ENCODE measurements at places on chromosomes 1 and 21. TPM values are rescaled to one million over a fixed set of nuclear protein-coding genes. Genes with fewer than 3 reads are reported as not detected.
A peak's percentile ranks its signal among the peaks of the same experiment; 100 is the strongest.

The AVPR1B gene
- total RNA-seq: not detected

The HCRTR1 gene
- not detected for total RNA-seq

DNA sequence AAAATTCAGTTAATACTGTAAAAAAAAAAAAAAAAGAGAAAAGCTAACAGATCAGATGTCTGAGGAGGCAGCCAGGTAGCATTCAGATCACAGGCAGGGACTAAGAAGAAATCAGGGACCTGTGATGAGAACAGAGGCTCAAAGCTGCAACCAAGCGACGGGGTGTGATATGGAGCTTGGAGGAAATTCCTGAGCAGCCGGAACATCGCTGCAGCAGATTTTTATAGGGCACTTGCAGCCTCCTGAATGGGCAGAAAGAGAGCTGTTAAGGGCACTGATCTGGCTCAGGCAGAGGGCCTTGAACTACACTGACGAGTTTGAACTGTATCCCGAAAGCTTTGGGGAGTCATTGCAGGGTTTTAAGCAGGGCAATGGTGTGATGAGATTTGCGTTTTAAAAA is 315.4 kb downstream of the ADGRL2 start:
- DNase-seq: no peak
- no peaks in the 10 kb centered on the region for H3K36me3 ChIP-seq
- H3K27me3 ChIP-seq: no peaks in the 10 kb centered on the region
- no peaks in the 10 kb centered on the region for H3K4me1 ChIP-seq
- no peak overlapping the region for H3K4me3 ChIP-seq

The NPL gene
- total RNA-seq: 4.6 TPM

The BLACAT1 gene
- not detected for total RNA-seq

The MAN1C1 gene
- total RNA-seq: 5.0 TPM

GRCh38 chr1:29077155-29077554 is 46.5 kb downstream of the TMEM200B start:
- DNase-seq: no peak
- no peak overlapping the region for H3K27ac ChIP-seq
- H3K4me1 ChIP-seq: peaks cover 4% of the 10 kb centered on the region
- H3K27me3 ChIP-seq: no peaks in the 10 kb centered on the region
- H3K36me3 ChIP-seq: peaks cover 12% of the 10 kb centered on the region

GRCh38 chr1:185401019-185401418 is 84.0 kb upstream of the IVNS1ABP start:
- H3K27ac ChIP-seq: no peak overlapping the region
- no peak for DNase-seq
- no peak overlapping the region for H3K4me3 ChIP-seq
- no peaks in the 10 kb centered on the region for H3K36me3 ChIP-seq

GRCh38 chr1:18179009-18179408 is 71.4 kb downstream of the IGSF21 start:
- no peak overlapping the region for H3K4me3 ChIP-seq
- H3K27ac ChIP-seq: no peak overlapping the region
- DNase-seq: no peak
- no peaks in the 10 kb centered on the region for H3K36me3 ChIP-seq
- peaks cover 11% of the 10 kb centered on the region for H3K27me3 ChIP-seq
- no peaks in the 10 kb centered on the region for H3K4me1 ChIP-seq

DNA sequence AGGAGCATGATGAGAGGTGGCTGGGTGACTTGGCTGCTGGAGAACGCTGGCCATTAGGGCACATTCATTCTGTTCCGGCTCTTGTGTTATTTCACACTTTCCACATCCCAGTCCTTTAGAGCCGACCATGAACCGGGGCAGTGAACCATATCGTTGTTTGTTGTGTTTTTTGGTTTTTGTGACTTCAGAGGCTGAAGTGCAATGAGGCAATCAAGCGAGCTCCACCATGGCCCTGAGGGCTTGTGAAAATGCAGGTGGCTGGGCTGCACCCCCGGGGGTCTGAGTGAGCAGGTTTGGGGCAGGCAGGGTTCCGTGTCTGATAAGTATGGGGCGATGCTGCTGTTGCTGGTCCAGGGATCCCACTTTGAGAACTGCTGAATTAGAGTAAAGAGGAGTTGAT is 23.7 kb downstream of the ABCG1 start:
- no peaks in the 10 kb centered on the region for H3K36me3 ChIP-seq
- no peak for DNase-seq
- H3K27ac ChIP-seq: no peak overlapping the region
- H3K4me3 ChIP-seq: no peak overlapping the region
- peaks cover 17% of the 10 kb centered on the region for H3K4me1 ChIP-seq

GRCh38 chr1:96741335-96741734 is 19.8 kb downstream of the PTBP2 start:
- no peak overlapping the region for H3K27ac ChIP-seq
- no peak for DNase-seq
- H3K4me3 ChIP-seq: no peak overlapping the region
- H3K4me1 ChIP-seq: peaks cover 13% of the 10 kb centered on the region
- H3K36me3 ChIP-seq: peaks cover 55% of the 10 kb centered on the region
- no peaks in the 10 kb centered on the region for H3K27me3 ChIP-seq

GRCh38 chr1:178918955-178919354 is 48.1 kb upstream of the ANGPTL1 start:
- no peaks in the 10 kb centered on the region for H3K36me3 ChIP-seq
- H3K27me3 ChIP-seq: peaks cover 9% of the 10 kb centered on the region
- no peak for DNase-seq
- H3K4me3 ChIP-seq: no peak overlapping the region
- no peak overlapping the region for H3K27ac ChIP-seq

DNA sequence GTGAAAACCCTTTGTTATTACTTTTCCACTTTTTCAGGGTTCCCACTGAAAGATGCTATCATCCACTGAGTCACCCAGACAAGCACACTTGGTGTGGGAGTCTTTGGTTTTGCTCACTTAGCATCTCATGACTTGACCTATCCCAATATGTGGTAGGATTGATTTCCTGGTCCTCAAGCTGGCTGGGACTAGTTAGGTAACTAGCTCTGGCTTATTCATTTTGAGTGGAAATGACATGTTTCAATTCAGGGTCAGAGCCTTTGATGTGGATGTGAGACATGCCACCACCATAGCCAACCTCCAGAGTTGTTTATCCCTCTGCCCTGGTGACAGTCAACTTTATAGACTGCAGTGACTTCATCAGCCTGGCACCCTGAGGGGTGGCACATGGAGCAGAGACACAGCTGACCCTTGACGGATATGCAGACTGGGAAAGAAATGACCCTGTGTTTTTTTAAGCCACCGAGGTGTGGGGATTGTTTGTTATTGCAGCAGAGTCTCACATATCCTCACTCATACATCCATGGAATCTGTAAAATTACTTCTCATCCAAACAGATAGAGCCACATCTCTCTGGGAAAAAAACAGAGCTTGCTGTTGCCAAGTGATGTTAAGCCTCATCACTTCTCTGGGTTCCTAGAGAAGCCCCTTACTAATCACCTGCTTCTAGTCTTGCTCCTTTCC is 699.9 kb downstream of the MATN1 start:
- H3K4me3 ChIP-seq: no peak overlapping the region
- no peaks in the 10 kb centered on the region for H3K36me3 ChIP-seq
- no peaks in the 10 kb centered on the region for H3K4me1 ChIP-seq
- DNase-seq: no peak
- H3K27me3 ChIP-seq: peaks cover 3% of the 10 kb centered on the region

GRCh38 chr21:25742900-25743299 is 8.1 kb downstream of the GABPA start:
- peaks cover 30% of the 10 kb centered on the region for H3K36me3 ChIP-seq
- DNase-seq: no peak
- H3K27me3 ChIP-seq: no peaks in the 10 kb centered on the region
- H3K4me3 ChIP-seq: no peak overlapping the region

DNA sequence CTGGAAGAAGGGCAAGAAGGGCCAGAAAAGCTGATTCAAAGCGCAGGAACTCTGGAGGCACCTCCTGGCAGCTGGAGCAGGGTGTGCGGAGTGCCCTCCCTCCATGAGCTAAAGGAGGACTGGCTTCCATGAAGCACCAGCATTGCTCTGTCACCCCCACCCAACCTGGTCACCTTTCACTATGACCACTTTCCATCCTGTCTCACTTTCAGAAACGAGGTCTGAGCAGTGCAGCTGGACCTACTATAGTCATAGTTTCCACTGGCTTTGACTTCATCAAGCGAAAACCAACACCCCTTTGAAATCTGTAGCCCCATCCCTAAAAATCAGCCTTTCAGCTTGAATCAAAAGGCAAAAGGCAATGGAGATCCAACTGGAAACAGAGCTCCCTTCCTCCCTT is 84.8 kb upstream of the CACNA1E start:
- H3K4me3 ChIP-seq: peak overlapping the region; percentile 3
- peak overlapping the region; percentile 80 for H3K27ac ChIP-seq
- DNase-seq: no peak
- no peaks in the 10 kb centered on the region for H3K36me3 ChIP-seq

DNA sequence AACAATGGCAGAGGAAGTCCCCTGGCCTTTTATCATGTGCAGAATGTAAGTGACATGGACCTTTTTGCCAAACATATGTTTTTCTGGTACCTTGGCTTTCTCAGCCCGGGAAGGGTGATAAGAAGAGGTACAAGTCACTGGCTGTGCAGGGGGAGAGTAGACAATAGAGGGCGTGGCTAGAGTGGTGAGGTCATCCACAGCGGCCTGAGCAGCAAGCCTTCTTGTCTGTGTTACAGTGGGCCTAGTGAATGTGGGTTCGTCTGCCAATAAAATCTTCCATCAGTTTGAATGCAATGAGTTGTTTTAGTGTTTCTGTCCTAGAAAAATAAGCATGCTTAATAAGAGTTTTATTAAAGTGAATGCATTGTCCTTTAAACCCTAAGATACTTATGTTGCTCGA is 59.0 kb upstream of the PGD start:
- no peaks in the 10 kb centered on the region for H3K27me3 ChIP-seq
- DNase-seq: no peak
- H3K36me3 ChIP-seq: peaks cover 36% of the 10 kb centered on the region

GRCh38 chr1:103274886-103275285 is 166.6 kb upstream of the COL11A1 start:
- no peaks in the 10 kb centered on the region for H3K4me1 ChIP-seq
- H3K27me3 ChIP-seq: no peaks in the 10 kb centered on the region
- H3K4me3 ChIP-seq: no peak overlapping the region
- DNase-seq: no peak
- H3K27ac ChIP-seq: no peak overlapping the region

DNA sequence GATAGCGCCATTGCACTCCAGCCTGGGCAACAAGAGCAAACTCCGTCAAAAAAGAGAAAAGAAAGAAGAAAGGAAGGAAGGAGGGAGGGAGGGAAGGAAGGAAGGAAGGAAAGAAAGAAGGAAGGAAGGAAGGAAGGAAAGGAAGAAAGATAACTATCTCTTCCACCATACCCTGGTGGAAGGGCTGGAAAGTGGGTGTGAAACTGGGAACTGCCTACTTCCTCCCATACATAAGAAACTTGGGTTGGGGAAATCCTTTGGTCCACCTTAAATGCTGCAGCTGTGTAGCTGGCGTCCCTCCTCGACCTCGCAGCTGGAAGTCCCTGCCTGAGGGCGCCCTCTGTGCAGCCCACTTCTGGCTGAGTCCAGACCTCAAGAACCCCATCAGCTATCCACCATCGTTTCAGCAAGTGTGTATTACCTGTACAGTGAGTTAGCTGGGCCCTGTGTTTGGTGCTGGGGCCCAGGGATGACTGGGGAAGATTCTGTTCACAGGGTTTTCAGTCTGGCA is 4.6 kb upstream of the FAM167B start:
- no peak for DNase-seq
- H3K4me3 ChIP-seq: no peak overlapping the region
- no peaks in the 10 kb centered on the region for H3K36me3 ChIP-seq
- H3K27ac ChIP-seq: no peak overlapping the region
- no peaks in the 10 kb centered on the region for H3K27me3 ChIP-seq

DNA sequence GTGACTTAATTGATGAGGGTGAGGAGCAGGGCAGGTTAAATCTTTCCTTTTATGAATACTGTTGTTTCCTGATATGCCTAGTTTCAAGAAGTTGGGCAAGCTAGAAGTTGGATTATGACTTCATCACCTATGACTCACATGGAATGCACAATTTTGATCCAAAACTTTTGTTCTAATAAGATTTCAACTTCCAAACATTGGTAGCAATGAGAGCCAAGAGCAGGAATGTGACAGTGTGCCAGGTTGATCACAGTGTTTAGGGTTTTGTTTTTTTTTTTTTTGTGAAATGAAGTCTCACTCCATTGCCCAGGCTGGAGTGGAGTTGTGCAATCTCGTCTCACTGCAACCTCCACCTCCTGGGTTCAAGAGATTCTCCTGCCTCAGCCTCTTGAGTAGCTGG is 349.4 kb downstream of the DUSP10 start:
- no peaks in the 10 kb centered on the region for H3K27me3 ChIP-seq
- no peak for DNase-seq
- H3K36me3 ChIP-seq: no peaks in the 10 kb centered on the region
- H3K4me1 ChIP-seq: no peaks in the 10 kb centered on the region
- H3K4me3 ChIP-seq: no peak overlapping the region
- no peak overlapping the region for H3K27ac ChIP-seq

GRCh38 chr1:91884459-91885212 is 1.3 kb downstream of the TGFBR3 start:
- H3K4me3 ChIP-seq: peak overlapping the region; percentile 98
- peaks cover 11% of the 10 kb centered on the region for H3K27me3 ChIP-seq
- peak overlapping the region; percentile 84 for H3K27ac ChIP-seq
- DNase-seq: peak; percentile 35

DNA sequence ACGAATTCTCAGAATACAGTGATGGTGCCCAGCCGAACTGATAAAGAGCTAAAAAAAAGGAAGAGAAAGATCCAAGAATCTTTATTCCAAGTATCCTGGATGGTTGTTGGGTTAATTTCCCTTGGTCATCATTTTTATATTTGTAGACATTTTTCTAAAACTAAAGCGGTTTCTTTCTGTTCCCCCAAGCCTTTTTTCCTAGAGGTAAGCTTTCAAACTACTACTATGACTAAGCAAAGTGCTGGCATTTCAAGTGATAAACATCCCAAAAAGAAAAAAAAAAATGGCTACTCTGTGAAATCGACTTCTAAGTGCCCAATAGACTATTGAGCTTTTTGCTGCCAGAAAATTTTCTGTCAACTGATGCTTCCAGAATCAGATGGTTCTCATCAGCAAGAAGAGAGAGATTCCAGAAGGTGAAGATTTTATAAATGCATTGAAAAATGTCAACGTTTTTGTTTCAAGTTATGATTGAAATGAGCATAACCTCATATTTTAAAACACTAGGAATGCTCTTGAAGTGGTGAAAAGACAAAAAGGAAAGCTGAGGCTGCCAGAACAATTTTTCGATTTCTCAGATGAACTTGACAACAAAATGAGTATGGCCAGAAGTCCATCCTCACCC is 96.1 kb upstream of the ZC3H11B start:
- H3K4me1 ChIP-seq: no peaks in the 10 kb centered on the region
- no peak overlapping the region for H3K27ac ChIP-seq
- H3K36me3 ChIP-seq: no peaks in the 10 kb centered on the region

The ZYG11A gene
- total RNA-seq: 0.37 TPM

GRCh38 chr1:39845569-39846566 is 37.4 kb downstream of the TRIT1 start:
- H3K27me3 ChIP-seq: no peaks in the 10 kb centered on the region
- H3K36me3 ChIP-seq: peaks cover 67% of the 10 kb centered on the region
- H3K4me3 ChIP-seq: peak overlapping the region; percentile 41
- DNase-seq: peak; percentile 44
- peak overlapping the region; percentile 81 for H3K27ac ChIP-seq

The TMPRSS3 gene
- total RNA-seq: 81.0 TPM

- H3K4me1 ChIP-seq: peaks cover 6% of the 10 kb centered on the region
- H3K27me3 ChIP-seq: peaks cover 45% of the 10 kb centered on the region
- no peaks in the 10 kb centered on the region for H3K36me3 ChIP-seq
- no peak for DNase-seq
Measured at GRCh38 chr1:156086256-156086662, 4.0 kb upstream of the MEX3A start.

The CSMD2 gene
- total RNA-seq: not detected

- H3K27me3 ChIP-seq: peaks cover 15% of the 10 kb centered on the region
- H3K36me3 ChIP-seq: no peaks in the 10 kb centered on the region
- no peak for DNase-seq
- H3K4me1 ChIP-seq: no peaks in the 10 kb centered on the region
- H3K4me3 ChIP-seq: no peak overlapping the region
- no peak overlapping the region for H3K27ac ChIP-seq
Measured at GRCh38 chr1:30877205-30877912, 31.2 kb downstream of the SDC3 start.

Measured in activated T-helper 2 cell treated with anti-CD3 and anti-CD28 coated beads, Interferon-gamma antibody, Interleukin-2, Interleukin-4, amounts not matched to agents 10 μg/mL and 5 μg/mL and 100 μg/mL, durations not matched to agents 14 hours and 24 hours and 36 hours (primary cell).